ENCODE measurements at places on chromosomes 12 and 14. TPM values are rescaled to one million over a fixed set of nuclear protein-coding genes. Genes with fewer than 3 reads are reported as not detected.

SOAT2 gene
- total RNA-seq: 1.1 TPM

SMIM41 gene
- not detected for total RNA-seq

METTL1 gene
- total RNA-seq: 30.0 TPM

RNASE3 gene
- not detected for total RNA-seq

SEC23A gene
- 54.9 TPM for total RNA-seq

BBOF1 gene
- total RNA-seq: 1.3 TPM

CLEC12A gene
- total RNA-seq: not detected

DDN gene
- total RNA-seq: 0.22 TPM

PALS1 gene
- 9.7 TPM for total RNA-seq

COX14 gene
- 46.1 TPM for total RNA-seq

TSHR gene
- not detected for total RNA-seq

DNA sequence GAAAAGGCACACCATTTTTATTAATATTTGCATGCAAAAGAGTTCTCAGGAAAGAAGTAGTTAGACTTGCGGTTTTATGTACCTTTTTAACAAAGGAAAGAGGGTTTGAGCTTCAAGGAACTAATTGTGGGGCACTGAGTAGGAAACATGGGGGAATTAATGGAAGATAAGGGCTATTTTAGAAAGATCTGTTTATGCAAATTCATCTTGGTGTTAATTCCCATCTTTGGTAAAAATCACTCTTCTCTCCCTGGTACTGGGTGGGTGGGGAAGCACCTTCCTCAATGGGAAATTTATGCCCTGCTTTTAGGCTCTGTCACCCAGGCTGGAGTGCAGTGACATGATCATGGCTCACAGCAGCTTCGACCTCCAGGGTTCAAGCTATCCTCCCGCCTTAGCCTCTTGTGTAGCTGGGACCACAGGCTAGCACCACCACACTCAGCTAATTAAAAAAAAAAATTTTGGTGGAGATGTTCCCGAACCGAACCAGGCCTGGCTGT is 30.1 kb upstream of the RESF1 start:
- peak; percentile 39 for DNase-seq

DNA sequence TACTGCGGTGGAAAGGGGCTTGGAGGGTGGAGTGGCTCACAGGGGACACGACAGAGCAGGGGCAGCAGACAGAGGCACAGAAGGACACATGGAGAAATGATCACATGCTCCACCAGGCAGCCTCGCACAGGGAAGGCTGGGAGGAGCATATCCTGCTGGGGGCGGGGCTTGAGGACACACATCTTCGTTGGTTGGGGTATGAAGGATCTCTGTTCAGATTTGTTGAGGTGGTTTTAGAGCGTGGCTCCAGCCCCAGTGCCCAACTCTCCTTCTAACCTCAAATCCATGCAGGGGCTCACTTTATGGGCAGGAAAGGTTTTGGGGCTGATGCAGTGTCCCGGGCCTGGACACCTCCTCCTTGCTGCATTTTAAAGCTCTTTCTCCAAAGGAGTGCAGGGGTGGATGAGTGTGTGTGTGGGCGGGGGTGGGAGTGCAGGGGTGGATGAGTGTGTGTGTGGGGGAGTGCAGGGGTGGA is 733 bp upstream of the P3H3 start:
- DNase-seq: peak; percentile 73

- no peak for DNase-seq
These were observed 841.7 kb downstream of the VRK1 start for GRCh38 chr14:97638864-97639263.

GRCh38 chr14:23881282-23881681 is 72.3 kb upstream of the DHRS4 start:
- no peak for DNase-seq

DNA sequence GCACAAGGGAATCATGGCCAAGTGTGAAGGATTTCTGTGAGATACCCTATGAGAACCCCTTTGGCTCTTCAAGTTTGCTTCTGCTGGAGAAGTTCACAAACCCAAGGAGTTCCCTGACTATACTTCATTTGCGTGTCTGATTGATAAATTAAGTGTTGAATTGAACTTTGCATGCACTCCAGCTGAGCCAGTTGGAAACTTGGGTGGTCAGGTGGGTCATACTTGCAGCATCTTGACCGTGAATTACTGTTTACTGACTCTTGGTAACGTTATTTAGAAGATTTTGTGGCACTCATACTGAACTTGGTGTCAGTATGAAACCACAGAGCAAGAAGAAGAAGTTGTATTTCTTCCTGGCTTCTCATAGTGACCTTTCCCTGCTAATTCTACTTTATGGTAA is 77.5 kb downstream of the TGFB3 start:
- no peak for DNase-seq

- no peak for DNase-seq
These were observed 15.8 kb downstream of the NFKBIA start for GRCh38 chr14:35388656-35389314.

GRCh38 chr12:110280392-110280778 is 662 bp upstream of the ATP2A2 start:
- peak; percentile 64 for DNase-seq

DNA sequence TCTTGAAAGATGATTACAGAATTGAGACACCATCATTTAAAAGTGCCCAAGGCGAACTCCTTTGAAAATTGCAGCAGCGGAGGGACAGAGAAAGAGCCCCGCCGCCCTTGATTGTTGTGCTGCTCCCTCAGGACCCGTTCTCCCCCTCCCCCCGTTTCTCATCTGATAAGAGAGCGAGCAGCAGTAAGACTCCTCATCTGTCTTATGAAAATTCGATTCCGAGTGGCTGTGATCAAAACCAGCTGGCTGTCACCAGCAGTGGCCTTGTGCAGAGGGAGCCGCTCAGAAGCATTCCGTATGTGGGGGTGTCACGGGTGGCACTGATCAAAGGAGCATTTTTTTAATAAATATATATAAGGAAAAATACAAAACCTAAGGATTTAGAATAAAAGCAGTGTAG is 78.0 kb upstream of the GPATCH2L start:
- DNase-seq: no peak

GRCh38 chr14:100664841-100665510 is 61.7 kb upstream of the DLK1 start:
- DNase-seq: no peak

DNA sequence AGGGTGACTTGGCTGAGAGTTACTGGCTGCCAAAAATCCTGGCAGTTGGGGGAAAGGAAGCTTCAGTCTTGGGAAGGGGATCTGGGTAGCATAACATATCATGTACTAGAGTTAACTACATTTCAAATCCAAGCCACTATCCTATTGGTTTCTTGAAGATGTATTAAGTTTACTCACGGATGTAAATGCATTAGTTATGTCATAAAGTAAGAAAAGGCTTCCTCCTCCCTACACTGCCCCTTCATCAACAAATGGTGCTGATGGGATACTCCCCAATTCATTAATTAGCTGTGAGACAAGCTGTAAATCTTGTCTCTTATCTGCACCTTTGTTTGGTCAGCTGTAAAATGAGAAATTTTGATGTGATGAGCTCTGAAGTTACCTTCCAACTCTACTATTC is 150.1 kb upstream of the SOX5 start:
- DNase-seq: no peak

- no peak for DNase-seq
These were observed 14.0 kb downstream of the CCDC62 start for GRCh38 chr12:122788387-122788786.

GRCh38 chr12:49346659-49347310 is at the start of gene DNAJC22:
DNAJC22 (plus strand) TSS chr12:49346888; CDS start chr12:49348873, 1,985 bp downstream.
- peak; percentile 48 for DNase-seq

Measured in activated CD4-positive, alpha-beta memory T cell treated with anti-CD3 and anti-CD28 coated beads for 36 hours (primary cell).